ENCODE measurements at places on chromosomes 2 and 18. TPM values are rescaled to one million over a fixed set of nuclear protein-coding genes. Genes with fewer than 3 reads are reported as not detected.
A peak's percentile ranks its signal among the peaks of the same experiment; 100 is the strongest.

DNA sequence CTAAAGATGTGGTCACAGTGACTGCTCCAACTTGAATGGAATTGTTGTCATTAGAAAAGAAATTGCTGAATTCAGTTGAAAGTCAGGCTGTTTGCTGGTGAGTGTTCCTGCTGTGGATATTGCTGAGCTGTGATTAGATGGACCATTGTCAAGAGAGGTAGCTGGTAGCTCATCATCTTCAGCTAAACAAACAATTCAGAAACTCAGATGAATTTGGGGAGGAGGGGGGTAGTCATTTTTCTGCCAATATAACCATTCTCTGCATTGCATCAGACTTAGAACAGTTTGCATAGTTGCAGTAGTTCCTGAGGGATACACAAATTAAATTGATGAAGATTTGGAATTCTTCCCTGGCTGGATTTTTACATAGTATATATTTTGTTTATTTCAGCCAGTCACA, 108.3 kb downstream of the MTCL1 start:
- no peaks in the 10 kb centered on the region for H3K36me3 ChIP-seq
- no peak overlapping the region for H3K27ac ChIP-seq
- H3K27me3 ChIP-seq = peaks cover 12% of the 10 kb centered on the region
- peaks cover 2% of the 10 kb centered on the region for H3K4me1 ChIP-seq
- no peak for DNase-seq

GRCh38 chr18:61400016-61400635, 66.9 kb downstream of the CDH20 start:
- no peak overlapping the region for H3K4me3 ChIP-seq
- no peaks in the 10 kb centered on the region for H3K4me1 ChIP-seq
- no peak overlapping the region for H3K27ac ChIP-seq
- no peaks in the 10 kb centered on the region for H3K36me3 ChIP-seq
- no peak for DNase-seq

DNA sequence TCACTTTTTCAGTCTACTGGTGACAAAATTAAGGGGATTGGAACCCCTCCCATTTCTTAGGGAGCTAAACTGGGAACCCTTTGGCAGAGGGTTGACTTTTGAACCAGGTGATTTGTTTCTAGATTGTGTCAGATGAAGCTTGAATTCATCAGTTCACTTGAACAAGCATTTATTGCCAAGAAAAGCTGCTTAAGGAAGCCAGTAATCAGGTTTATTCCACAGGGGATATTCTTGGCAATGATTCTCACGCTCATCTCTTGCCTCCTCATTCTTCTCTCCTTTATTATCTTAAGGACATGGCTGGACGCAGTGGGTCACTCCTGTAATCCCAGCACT, 101.0 kb downstream of the ALPK2 start:
- no peak overlapping the region for H3K27ac ChIP-seq
- DNase-seq = no peak
- no peak overlapping the region for H3K4me3 ChIP-seq

DNA sequence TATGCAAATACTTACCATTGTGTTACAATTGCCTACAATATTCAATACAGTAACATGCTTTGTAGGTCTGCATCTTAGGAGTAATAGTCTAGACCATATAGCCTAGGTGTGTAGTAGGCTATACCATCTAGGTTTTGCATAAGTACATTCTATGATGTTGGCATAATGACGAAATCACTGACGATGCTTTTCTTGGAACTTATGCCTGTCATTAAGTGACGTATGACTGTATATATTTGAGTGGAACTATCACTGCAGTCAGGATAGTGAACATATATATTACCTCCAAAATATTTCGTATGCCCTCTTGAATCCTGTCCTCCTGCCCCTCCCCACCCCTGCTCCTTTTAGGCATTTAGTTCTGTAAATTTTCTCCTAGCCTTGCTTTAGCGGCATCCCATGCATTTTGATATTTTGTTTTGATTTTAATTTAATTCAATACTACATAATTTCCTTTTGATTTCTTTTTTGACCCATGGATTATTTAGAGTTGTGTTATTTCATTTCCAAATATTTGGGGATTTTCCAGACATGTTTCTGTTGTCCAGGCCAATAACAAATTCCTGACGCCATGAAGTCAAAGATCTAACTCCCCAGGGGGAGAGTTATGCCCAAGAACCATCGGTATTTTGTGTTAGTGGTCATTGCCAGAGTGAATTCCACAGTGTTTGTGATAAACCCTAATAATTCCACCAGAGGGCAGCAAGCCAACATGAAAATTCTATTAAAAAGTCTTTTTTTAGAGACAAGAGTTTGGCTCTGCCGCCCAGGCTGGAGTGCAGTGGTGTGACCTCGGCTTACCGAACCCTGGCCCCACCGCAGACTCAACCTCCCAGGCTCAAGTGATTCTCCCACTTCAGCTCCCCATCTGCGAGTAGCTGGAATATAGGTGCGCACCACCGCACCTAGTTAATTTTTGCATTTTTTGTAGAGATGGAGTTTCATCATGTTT, 24.2 kb upstream of the CASP8 start:
- peak; percentile 79 for DNase-seq
- peaks cover 57% of the 10 kb centered on the region for H3K4me1 ChIP-seq
- peaks cover 51% of the 10 kb centered on the region for H3K36me3 ChIP-seq
- H3K27ac ChIP-seq = peak overlapping the region; percentile 86

DNA sequence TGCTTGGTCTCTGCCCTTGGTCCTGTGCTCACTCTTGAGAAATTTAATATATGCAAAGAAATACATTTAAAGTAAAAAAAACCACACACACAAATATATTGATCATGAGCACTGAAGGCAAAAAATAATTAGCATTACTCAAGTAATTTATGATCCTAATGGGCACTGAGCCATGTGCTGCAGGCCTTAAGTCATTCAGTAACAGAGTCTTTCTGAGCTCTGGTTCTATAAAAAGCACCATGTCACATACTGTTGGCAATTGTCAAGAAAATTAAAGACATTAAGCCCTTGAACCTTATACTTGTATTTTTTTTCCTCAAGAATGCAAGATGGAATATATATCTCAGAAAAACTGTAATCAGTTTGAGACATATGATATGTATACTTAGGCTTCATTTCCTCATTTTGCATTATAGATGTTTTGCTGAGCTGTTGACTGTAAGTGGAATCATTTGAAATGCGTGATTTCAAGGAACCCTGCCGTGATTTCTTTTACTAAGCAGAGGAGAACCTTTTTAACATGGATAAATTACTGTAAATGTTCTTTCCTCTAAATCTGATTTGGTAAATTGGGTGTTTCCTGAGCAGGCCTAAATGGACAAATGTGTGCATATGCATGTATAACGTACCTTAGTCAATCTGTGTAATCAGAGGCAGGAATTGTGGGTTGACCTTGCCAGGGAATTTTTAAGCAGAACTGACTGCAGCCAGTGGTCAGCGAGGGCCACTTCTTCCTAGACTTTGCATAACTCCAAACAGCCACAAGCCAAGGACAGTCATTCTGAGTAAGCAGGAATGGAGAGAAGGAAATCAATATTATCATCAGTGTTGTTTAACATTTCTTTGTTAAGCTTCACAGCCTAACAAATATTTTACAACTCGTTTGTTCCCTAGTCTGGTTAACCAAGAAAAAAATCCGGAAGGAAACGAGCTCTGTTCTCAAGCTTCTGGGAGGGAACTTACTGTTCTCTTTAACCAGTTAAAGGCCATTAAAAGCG, 191.5 kb upstream of the ATP5MC3 start:
- DNase-seq = no peak
- H3K4me1 ChIP-seq = no peaks in the 10 kb centered on the region
- H3K4me3 ChIP-seq = no peak overlapping the region
- H3K27ac ChIP-seq = no peak overlapping the region
- peaks cover 15% of the 10 kb centered on the region for H3K27me3 ChIP-seq

- peaks cover 28% of the 10 kb centered on the region for H3K36me3 ChIP-seq
- H3K4me3 ChIP-seq = peak overlapping the region; percentile 83
- DNase-seq = peak; percentile 32
- H3K4me1 ChIP-seq = peaks cover 60% of the 10 kb centered on the region
Observed at GRCh38 chr2:238061315-238062202, 758 bp downstream of the SCLY start.

DNA sequence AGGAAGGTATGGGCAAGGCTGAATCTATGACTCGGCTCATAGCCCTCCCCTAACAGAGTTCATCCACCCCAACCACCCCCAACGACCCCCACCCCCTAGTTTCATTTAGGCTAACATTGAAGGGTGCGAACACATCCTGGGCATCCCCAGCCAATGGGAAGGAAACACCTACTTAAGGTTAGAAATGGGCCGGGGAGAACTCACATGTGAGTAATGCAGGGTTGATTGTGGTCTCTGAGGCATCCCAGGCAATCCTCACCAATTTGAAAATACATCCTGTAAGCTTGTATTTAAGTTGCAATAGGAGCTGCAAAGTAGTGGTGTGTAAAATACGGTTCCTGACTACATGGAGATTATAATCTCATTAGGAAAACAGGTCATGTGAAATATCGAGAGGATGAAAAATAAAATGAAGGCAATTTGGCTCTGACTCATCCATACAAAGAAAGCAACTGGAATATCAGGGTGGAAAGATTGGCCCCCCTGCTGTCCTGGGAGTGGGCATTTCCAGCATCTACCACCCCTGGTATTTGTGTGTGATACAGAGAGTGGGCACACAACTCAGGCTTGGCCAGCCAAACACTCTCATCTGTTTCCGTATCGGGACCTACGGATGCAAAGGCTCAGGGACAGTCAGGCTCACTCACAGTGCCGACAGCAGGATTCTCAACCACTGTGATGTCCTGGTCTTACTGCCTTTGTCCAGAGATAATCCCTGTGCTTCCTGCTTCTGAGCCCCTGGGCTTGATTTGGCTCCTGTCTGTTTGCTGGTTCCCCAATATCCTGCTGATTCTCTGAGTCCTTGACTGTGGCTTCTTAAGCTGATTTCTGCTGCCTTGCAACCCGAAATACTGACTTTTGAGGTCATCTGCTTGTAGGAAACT, 90.0 kb upstream of the NCKAP5 start:
- H3K27me3 ChIP-seq = no peaks in the 10 kb centered on the region
- H3K36me3 ChIP-seq = no peaks in the 10 kb centered on the region
- H3K4me3 ChIP-seq = no peak overlapping the region

DNA sequence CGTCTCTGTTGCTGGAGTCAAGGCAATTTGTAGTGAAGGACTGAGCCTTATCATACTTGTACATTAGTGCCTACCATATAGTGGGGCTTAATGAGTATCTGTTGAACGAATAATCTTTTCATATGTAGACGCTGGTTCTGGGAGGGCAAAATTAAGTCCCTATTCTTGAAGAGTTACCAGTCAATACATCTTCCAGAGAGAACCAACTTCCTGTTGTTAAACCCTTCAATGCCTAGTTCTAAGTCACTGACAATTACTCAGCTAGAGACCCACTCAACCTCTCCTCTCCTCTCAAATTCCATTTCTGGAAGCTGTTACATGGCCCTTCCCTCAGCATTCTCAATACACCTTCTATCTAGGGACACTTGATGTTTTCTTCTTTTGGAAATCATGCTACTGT, 1.1 kb upstream of the MOB4 start:
- H3K27ac ChIP-seq = peak overlapping the region; percentile 98
- H3K4me3 ChIP-seq = peak overlapping the region; percentile 91
- no peak for DNase-seq
- H3K27me3 ChIP-seq = no peaks in the 10 kb centered on the region
- peaks cover 31% of the 10 kb centered on the region for H3K4me1 ChIP-seq

DNA sequence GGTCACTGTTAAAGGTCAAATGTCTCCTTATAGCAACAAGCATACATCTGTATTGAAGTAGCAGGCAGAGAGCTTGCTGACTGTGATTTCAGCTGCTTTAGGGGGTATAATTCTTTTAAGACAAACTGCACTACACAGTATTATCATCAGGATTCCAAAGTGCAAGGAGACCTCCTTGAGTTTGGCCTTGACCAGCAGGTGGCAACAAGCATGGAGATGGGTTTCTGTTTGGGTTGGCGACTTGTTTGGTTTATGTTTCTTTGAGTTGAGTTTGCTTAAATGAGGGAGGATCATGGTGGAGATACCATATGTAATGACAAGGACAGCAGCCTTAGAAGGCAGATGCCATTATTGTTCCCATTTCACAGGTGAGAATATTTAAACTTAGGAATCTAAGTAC, 681.0 kb upstream of the ID2 start:
- H3K4me1 ChIP-seq = peaks cover 17% of the 10 kb centered on the region
- H3K27ac ChIP-seq = no peak overlapping the region
- H3K36me3 ChIP-seq = no peaks in the 10 kb centered on the region
- no peak overlapping the region for H3K4me3 ChIP-seq
- no peak for DNase-seq
- H3K27me3 ChIP-seq = no peaks in the 10 kb centered on the region

DNA sequence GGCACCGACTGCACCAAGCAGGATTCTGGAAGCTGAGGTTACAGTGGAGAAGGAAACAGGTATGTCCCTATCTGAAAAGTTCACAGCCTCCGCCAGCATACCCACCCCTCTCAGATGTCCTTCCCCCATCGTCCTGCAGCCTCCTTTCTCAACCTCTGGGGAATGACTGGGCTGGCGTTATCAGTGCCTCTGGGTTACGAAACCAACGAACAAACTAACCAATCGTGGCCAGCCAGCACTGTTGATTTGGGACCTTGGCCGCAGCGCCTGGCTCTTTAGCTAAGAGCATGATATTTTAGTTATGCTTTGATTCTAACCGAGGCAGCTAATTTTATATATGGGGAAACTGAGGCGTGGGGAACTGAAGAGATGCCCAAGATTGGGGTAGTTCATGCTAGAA, 233.0 kb downstream of the TFCP2L1 start:
- no peak overlapping the region for H3K4me3 ChIP-seq
- no peak overlapping the region for H3K27ac ChIP-seq
- no peaks in the 10 kb centered on the region for H3K27me3 ChIP-seq
- no peaks in the 10 kb centered on the region for H3K36me3 ChIP-seq
- no peaks in the 10 kb centered on the region for H3K4me1 ChIP-seq

DNA sequence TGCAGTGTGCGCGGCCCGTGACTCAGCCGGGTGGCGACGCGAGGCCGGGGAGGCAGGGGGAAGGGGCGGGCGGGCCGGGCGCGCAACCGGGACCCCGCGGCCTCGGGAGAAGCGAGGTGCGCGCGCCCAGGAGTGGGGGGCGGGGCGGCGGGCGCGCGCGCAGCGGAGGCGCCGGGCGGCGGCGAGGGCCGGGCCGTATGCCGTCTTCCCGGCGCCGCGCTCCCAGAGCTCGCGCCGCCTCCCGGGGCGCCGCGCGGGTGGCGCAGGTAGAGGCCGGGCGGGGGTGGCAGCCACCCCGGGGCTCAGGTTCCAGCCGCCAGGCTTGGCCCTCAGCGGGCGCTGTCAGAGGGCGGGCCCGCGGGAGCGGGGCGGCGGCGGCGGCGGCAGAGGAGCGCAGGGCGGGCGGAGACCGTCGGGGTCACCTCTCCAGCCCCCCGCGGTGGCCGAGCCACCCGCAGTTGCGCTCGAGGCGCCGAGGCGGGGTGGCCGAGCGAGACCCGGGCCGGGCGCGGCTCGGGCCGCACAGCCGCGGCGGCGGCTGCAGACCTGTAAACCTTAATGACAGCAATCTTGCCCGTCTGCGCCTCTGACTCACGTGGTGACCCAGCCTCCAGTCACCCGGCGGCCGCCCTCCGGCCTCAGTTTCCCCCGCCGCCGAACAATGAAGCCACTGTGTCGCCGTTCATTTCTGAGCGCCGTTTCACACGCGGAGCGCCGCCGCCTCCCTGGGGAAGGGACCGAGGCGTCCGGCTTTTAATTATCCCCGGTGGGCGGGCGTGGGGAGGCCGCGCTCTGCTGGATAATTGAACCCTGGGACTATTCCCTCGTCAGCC, 25.3 kb upstream of the SMAD7 start:
- no peak overlapping the region for H3K27ac ChIP-seq
- peak overlapping the region; percentile 70 for H3K4me3 ChIP-seq
- peak; percentile 31 for DNase-seq
- peaks cover 46% of the 10 kb centered on the region for H3K27me3 ChIP-seq
- no peaks in the 10 kb centered on the region for H3K36me3 ChIP-seq
- peaks cover 7% of the 10 kb centered on the region for H3K4me1 ChIP-seq

The SOCS6 gene
- total RNA-seq = 3.8 TPM

The ACADL gene
- total RNA-seq = not detected
